ENCODE measurements at places on chromosomes 3 and 15.

GRCh38 chr3:197694251-197694650, 42.5 kb downstream of the RUBCN start:
- DNase-seq, result no peak

DNA sequence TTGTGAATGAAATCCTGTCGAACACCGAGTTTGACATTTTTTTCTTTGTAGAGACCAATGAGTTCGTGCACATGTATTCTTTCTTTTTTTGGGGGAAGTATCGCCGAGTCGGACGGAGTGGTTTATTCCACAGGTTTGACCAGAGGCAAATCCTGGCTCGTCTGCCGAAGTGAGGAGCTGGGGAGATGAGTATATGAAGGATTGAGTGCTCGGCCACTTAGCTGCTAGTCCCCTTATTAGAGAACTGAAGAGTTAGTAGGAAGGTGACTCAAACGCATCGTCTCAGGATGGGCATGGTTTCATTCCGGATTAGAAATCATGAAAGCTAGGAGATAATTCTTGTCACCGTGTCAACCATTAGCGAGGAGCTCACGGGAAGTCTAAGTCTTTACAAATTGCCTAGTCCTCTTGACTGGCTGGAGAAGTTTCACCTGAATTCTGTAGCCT, 154.7 kb upstream of the GOLIM4 start:
- DNase-seq, result no peak

GRCh38 chr15:43204016-43204901, 16.6 kb downstream of the EPB42 start:
- peak; percentile 82 for DNase-seq

- no peak for DNase-seq
These were observed 60.9 kb downstream of the PRICKLE2 start for GRCh38 chr3:64164349-64164748.

GRCh38 chr3:174440253-174440701, 418.9 kb upstream of the NAALADL2 start:
- no peak for DNase-seq

DNA sequence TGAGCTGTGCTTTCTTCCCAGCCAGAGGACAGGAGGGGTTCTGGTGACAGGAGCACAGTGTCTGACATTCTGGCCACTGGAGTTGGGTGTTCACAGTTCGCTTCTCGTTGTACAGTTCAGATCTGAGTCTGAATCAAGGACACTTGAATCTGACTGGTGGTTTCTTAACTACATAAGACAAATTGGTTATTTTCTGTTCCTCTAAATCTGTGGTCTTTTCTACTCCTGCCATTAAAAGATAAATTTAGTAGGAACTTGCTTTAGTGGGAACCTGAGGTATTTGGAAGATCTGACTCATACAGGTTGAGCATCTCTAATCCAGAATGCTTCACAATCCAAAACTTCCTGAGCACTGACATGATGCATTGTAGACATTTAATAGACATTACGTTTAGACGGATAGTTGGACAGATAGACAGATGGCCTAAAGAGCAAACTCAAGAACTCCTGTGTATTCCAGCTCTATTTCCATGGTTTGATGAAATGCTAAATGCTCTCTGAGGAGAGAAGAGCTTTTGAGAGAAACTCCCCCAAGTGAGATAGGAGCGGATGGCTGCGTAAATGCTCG, 71.0 kb downstream of the CCK start:
- no peak for DNase-seq

DNA sequence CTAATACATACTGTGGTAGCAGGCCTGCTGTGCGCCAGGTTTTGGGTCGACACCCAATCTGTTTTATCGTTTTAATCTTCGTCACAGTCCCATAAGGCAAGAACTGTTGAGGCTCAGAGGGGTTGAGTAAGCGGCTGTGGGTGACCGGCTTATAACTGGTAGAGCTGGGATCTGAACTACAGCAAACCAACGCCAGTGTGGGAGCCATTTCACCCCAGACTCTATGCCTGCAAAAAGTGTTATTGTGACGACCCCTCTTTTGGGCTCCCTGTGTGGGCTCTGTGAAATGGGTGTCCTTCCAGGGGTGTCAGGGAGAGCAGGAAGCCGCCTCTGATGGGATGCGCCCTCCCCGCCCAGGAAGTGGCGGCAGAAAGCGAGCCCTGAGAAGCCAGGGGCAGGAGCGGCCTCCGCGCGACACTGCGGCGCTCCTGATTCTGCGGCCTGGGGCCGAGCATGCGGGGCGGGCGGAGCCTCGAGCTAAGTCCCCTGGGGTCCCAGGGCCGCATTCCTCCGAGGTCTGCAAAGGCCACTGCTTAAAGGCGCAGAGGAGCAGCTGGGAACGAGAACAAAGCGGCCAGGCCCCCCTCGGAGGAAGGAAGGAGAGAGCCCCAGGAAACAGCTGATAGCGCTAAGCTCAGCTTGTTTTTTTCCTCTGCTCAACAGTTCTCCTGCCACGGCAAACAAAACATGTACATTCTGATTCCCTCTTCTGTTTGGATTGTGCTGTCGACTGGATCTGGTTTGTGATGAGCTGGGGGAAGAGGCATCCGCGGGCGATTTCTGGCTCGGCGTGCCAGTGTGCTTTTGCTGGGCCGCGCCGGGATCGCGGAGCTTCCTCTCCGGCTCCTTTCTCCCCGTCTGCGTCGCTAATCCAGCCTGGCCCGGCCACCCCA, 33.9 kb downstream of the GRK7 start:
- peak; percentile 78 for DNase-seq

DNA sequence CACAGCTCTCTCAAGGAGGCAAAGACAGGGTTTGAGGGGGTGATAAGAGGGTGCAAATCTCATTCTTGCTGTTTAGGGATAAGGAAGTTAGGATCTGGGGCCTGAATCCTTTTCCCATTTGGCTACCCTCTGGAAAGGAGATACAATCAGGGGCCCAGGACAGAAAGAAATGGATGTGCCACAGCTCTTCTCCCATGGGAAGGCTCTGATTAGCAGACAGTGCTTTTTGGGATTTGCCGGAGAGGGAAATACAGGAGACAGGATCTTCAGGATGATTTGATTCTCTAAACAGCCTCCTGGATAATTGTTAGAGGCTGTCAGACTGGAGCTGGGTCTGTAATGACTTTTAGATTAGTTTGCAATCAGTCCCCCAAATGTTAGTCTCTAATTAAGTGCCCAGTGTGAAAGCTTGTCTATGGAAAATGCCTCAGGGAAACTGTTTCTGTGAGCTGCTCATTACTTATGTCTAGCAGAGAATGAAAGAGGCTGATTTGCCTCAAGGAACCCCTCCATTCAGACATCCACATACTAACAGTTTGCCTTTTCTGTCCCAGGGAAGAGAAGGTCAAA, 67.6 kb downstream of the COL6A5 start:
- DNase-seq, result no peak

- DNase-seq, result no peak
These were observed 72.8 kb upstream of the ITGA11 start for GRCh38 chr15:68504681-68505170.

GRCh38 chr3:151091685-151092345, 6.4 kb downstream of the MED12L start:
- DNase-seq, result no peak

DNA sequence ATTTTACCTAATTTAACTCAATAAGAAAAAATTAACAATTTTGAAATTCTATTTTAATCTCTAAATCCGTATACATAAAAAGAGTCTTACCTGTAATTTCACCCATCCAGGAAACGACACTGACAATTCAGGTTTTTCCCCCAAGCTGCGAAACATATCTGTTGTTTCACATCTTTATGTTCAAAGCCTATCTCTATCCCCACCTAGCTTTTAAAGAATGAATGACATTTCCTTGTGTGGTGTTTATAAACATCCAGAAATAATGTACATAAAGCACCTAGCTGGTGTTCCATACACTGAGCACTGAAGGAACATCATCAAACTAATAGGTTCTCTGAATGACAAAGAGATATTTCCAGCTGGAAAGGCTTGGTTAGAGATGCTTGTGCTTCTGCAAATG, 867.8 kb downstream of the SQOR start:
- DNase-seq, result no peak

DNA sequence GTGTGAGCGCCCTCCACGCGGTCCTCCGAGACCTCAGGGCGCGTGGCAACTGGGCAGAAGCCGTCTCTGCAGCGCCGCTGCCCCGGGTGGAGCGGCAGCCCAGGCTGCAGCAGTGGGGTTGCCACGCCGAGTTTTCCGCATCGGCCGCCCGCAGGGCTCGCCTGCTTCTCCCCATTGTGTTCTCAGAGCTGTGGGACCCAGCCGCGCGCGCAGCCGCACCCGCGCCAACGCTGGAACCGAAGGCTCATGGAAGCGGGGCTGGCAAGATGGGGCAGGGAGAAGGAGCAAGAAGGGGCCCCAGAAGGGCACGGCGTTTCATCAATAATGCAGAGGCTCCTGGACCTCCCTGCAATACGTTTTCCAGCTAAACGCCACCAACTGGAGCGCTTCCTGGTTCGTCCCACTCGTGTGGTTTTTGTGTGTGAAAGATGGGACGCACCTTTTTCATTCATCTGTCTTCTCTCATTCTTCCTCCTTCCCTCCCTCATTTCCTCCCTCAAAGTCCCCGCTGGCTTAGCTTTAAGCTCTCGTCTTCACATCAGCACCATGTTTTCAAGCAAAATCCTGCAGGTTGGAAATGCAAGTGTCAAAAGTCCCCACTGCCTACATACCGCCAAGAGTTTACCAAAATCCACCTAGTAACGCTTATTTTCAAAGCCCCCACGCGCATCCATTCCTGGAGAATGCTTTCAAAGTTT, 1.2 kb downstream of the ROBO1 start:
- no peak for DNase-seq

DNA sequence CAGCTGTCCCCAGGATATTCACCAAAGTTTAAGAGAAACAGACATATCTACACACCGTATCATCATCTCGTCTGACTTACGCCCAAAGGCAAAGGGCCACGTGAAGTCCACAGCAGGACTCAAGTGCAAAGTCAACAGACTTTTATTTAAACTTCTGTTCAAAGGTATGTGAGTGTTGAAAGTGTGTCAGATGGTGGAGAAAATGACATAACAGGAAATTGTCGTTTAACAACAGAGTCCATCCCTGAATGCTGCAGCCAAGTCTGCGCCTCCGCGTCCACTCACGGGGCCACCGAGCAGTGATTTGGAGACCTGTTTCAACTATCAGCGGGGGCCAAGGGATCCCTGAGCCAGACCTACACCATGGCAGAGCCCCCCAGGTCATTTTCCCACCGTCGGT, 165.6 kb downstream of the XXYLT1 start:
- peak; percentile 51 for DNase-seq

- no peak for DNase-seq
These were observed 232.6 kb upstream of the CHRM5 start for GRCh38 chr15:33735637-33736247.

- no peak for DNase-seq
These were observed 372.6 kb upstream of the NR2F2 start for GRCh38 chr15:95957861-95958260.

DNA sequence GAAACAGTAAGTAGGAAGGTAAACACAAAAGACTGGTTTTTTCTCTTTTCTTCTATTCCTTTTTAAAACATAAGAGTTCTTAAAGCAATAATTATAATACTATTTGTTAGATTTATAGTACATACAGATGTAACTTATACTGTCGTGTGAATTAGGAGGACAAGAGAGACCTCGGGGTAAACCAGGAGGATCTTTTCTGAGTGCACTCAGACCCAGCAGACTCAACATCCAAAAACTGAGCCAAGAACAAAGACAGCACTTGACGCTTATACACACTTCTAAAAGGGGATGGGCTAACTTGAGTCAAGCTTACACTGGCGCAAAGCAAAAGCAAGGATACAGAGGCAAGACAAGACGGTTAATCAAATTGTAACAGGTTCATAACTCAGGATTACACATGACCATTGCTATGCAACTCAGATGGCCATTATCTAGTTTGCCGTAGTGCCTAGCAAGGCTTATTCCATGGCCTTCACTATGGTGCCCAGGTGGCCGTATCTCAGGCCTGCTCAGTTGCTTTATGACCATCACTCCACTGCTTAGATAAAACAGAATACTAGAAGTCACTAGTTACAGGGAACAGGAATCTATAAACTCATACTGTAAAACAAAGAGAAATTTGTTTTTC, 18.6 kb downstream of the MTHFS start:
- no peak for DNase-seq

DNA sequence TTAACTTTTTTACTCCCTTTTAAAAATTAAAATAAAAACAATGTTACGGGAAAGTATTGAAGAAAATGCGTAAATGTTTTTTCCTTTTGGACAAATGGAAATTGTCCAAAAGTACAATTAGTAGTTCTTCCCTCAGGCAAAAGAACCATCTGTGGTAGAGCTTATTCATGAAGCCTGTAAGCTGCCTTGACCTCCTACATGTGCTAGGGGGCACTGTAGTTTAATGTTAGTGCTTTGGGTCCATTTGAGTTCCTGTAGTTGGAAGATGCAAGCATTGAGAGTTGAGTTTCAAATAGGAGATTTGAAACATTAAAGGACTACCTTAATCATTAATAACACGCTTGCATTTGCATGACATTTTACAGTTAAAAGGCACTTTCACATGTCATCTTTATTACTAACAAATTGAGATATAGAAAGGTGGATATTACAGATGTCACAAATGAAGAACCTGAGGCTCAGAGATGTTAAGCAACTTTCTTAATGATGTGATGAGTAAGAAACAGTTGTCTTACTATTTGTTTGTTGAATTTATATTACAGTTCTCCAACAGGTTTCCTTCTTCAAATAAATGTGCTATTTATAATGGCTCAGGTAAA, 1.8 kb upstream of the ZNF385D start:
- DNase-seq, result no peak

- DNase-seq, result no peak
These were observed 99.2 kb downstream of the PLXNA1 start for GRCh38 chr3:127082066-127082465.

GRCh38 chr3:47057212-47057671, 77.8 kb downstream of the NBEAL2 start:
- no peak for DNase-seq

DNA sequence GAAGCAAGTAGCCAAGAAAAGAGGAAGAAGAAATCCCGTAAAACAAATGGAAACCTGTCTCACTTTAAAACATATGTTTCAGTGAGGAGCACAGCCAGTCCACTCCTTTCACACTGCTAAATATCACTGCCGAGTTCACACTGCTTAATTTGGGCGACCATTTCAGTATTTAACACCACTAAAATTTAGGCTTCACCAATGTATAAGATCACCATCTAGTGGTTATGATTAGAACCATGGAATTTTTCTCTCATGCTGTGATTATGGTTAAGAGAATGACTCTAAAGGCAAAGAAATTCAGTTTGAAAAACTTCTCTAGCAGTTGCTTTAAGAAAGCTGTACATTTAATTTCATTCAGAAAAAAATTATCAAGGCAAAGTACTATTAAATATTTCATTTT, 16.6 kb downstream of the SLC4A7 start:
- DNase-seq, result no peak

- no peak for DNase-seq
These were observed 11.0 kb upstream of the MAP4 start for GRCh38 chr3:48026951-48027908.

All from right cardiac atrium (tissue), 5 donors.